ENCODE measurements at places on chromosomes 11 and 22.

GRCh38 chr22:17855572-17856290 is 81.5 kb upstream of the BID start:
- DNase-seq, result no peak

DNA sequence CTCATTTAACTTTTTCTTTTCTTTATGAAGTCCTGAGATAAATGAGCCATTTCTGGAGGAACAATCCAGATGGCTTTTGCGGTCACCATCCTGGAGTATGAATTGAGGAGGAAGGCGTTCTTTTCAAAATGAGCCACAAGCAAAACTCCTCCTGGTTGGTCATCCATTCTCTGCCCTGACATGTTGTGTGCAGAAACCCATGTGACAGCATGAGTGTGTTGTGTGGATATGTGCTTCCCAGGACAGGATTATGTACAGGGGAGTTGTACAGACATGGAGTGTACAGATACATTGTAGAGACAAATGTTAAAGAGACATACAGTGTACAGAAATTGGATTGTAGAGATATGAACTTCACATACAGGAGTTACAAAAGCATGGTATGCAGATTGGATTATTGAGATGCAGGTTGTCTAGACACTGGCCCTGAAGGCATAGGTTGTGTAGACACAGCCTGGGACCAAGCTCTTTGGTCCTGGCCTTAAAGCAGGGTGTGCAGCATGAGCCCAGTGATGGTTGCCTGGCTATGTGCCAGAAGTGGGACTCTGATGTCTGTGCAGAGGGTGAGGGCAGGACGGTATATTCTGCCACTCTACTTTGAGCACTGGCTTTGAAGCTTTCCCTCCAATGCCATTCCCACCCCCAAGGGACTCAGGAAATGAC is 178.5 kb upstream of the ZBED5 start:
- peak; percentile 52 for DNase-seq

DNA sequence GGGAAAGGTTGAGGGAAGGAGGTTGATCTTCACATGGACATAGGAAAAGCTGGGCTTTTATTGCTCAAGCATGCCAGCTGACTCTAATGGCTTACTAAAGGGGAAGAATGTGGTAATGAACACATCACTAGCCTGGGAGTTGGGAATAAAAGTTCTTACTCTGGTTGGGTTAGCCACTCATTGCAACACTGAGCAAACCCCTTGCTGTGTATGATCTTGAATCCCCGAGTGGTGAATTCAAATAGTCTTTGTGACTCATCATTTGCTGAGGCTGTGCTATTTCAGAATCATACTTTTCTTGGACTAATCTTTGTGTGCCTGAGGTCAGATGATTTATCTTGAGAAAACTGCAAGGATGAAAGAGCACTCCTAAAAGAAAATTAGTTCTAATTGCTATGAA is 304.1 kb upstream of the ANO5 start:
- peak; percentile 4 for DNase-seq

GRCh38 chr11:73361953-73362776 is 14.0 kb upstream of the RELT start:
- no peak for DNase-seq

- DNase-seq, result peak; percentile 62
Observed at GRCh38 chr11:111454561-111455192, 57.5 kb downstream of the BTG4 start.

- no peak for DNase-seq
Observed at GRCh38 chr11:111574373-111575225, 27.6 kb upstream of the SIK2 start.

- no peak for DNase-seq
Observed at GRCh38 chr11:125952559-125952958, 6.7 kb downstream of the VSIG10L2 start.

DNA sequence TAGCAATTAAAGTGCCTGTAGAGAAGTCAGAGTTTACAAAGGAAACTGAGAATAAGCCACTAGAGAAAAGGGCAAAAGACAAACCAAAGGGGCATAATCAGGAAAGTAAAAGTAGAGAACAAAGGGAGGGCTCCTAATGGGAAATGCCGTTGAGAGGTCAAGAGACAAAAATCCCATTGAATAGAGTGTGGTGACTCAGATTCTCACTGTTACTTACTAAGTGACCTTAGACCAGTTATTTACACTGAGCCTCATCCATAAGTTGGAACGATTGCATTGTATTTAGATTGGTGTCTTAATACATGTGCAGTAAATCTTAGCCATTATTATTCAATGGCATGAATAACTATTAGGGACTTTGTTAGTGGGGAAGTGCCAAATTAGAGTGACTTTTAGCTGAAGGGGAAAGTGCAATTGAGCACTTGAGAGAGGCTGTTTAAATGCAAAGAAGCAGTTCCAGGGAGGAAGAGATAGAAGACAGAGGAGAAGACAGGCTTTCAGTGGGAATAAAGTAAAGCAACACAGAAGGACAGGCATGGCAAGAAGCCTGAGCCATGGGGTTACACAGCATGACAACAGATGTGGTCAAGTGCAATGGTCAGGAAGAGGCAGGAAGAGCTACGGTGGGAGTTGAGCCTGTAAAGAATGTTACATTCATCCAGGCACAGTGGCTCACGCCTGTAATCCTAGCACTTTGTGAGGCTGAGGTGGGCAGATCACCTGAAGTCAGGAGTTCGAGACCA is 82.6 kb downstream of the UBASH3B start:
- DNase-seq, result no peak

DNA sequence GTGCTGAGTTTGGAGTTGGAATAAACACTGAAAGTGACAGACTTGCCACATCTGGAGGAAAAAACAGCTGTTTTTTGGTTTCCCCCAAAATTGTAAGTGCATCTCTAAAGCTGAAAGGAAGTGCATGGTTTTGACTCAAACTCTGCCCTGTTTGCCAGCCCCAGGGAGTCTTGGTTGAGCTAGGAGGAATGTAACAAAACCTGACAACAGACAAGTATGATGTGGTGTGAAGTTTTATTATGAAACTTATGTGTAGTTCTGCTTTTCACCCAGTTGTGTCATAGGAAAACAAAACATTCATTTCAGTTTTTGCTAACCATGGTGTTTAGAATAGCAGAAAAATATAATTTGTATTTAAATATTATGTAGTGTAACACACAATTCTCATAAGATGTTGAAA is 31.7 kb upstream of the PDE3B start:
- no peak for DNase-seq

- peak; percentile 73 for DNase-seq
Observed at GRCh38 chr22:39309881-39310714, 9.3 kb downstream of the RPL3 start.

GRCh38 chr22:37633089-37633624 is 6.3 kb upstream of the SH3BP1 start:
- peak; percentile 37 for DNase-seq

GRCh38 chr11:35235157-35235468 is 96.1 kb downstream of the CD44 start:
- no peak for DNase-seq

DNA sequence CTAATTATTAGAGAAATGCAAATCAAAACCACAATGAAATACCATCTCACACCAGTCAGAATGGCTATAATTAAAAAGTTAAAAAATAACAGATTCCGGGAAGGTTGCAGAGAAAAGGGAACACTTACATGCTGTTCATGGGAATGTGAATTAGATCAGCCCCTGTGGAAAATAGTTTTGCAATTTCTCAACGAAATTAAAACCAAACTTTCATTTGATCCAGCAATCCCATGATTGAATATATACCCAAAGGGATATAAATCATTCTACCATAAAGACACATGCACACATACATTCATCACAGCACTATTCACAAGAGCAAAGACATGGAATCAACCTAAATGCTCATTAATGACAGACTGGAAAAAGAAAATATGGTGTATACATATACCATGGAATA is 32.5 kb downstream of the NOX4 start:
- DNase-seq, result no peak
